MM.1S (cell line): ENCODE measurements at places on chromosomes 5 and 9.

GRCh38 chr5:58013542-58014258, 446.2 kb downstream of the PLK2 start:
- DNase-seq: no peak

- no peak for DNase-seq
Observed at GRCh38 chr9:133735931-133736330, 2.2 kb downstream of the SARDH start.

DNA sequence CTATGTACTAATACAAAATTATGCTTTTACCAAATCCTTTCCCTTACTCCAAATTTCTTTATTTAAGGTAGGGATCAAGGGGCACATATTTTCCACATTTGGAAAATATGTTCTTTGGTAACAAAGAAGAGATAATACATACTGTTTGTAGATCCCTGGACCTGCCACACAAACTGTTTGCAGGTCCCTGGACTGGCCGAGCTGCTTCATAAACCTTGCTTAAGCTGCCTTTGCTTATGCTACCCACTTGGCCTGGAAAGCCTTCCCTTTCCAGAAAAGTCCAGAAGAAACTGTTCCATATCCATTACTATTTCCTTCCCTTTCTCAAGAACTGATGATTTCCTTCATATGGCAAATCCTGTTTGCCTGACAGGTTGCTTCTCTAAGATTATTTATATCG, 22.6 kb upstream of the DMXL1 start:
- DNase-seq: no peak

GRCh38 chr5:130168211-130168610, 263.9 kb downstream of the CHSY3 start:
- no peak for DNase-seq

DNA sequence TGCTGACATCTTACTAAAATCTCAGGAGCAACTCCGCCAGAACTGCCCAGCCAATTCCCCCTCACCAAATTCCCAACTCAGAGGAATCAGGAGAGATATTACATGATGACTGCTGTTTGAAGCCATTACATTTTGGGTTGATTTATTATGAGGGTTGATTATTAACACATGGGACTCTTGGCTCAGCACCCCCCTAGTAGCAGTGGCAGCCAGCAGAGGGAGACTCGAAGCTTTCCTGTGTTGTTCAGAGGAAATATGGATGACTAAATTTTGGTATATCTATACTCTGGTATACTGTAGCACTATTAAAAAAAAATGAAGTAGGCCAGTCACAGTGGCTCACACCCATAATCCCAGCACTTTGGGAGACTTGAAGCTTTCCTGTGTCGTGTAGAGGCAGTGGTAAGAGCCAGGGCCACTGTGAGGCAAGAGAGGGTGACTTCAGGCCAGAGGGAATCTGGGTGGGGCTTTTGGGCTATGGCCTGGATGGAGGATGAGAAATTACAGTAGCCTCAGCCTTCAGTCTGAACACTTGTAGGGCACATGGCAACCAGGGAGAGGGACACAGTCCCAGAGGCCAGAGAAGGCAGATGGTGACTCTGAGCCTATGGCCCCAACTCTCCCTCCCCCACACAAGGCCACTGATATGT, 111.4 kb downstream of the LHX2 start:
- no peak for DNase-seq

- no peak for DNase-seq
Observed at GRCh38 chr9:38346811-38347210, 45.7 kb upstream of the ALDH1B1 start.

DNA sequence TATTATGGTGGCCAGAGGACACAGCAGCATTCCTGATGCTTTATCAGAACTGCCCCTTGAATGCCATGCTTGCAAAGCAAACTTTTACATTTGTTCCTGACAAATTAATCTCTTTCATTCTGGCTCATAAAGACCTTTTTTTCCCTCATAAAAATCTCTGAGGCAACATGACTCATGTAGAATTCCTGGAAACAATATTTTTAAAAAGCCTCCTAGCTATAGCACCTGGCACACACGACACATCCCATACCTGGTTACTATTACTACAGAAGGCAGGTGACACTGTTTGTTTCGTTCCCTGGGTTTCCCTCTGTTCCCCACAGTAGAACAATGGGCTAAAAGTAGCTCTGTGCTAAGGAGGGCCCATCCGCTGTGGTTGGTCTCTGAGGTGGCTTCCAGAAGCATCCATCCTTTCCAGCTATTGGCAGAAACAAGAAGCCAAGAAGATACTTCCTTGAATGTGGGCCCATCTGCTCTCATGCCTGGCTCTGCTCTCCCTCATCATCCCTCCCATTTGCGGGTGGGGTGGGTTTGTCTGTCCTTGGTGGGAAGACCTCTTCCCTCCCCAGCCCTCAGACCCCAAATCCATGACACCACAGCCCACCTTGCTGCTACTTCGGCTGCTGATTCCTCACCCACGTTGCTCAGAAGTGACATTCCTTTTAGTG, 59.1 kb downstream of the GALNT12 start:
- DNase-seq: no peak

GRCh38 chr5:92409134-92409533, 1026.0 kb upstream of the ARRDC3 start:
- DNase-seq: no peak

DNA sequence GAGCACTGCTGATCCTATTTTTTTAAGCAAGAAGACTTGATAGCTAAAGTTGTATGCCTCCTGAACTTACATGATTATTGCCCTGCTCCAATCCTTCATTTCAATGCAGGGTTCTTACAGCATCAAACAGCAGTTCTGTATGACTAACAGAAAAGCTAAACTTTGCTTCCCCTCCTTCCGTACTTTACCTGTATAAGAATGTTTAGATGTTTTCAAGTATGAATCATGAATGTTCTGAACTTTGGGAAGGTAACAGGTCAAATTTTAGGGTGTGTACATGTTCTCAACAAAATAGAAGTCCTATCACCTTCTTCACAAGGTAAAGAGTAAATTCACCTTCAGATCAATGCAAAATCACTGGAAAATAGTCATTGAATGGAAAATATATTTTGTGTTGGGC, 972.6 kb upstream of the SEMA6A start:
- DNase-seq: no peak

DNA sequence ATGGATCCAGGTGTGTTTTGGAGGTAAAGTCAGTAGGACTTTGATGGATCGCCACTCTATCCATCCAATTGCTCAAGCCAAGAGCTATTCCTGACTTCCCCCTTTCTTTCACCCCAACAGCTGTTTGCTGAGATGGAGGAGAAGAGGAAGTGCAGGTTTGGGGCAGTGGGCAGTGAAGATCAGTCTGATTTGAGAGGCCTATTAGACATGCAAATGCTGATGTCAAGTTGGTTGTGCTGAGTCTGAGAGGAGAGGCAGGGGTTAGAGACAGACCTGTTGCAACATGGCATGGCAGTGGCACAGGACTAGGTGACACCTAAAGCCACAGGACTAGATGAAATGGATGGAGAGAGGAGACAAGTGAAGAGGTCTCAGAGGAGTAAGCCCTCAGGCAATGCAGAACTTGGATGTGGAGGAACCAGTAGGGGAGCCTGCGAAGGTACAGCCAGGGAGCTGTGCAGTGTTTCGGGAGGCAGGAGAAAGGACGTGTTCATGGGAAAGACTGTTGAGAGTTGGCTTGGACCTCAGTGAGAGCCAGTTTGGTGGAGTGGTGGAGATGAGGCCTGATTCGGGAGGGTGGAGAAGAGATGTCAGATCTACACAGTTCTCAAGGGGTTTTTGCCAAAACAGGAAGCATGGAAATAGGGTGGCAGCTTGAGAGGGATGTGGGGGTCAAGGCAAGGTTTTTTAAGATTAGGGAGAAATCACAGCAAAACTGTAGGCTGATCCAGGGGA, 175.0 kb downstream of the MACROH2A1 start:
- no peak for DNase-seq

DNA sequence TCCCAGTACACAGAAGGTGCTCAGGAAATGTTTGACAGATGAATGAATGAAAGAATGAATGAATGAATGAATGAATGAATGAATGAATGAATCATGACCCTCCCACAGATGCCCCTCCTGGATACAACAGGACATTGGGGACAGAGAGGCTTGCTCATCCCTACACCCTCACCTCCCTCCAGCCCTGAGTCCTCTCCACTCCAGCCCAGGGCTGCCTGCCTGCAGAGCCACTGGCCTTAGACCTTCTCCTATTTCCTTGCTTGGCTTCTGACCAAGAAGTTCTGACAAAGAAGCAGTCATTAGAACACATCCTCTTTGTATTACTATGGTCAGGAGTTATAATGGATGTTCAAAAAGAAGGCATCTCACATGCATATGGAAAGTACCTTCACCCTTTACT, 240.7 kb upstream of the DAPK1 start:
- DNase-seq: no peak

- DNase-seq: no peak
Observed at GRCh38 chr9:88738709-88739108, 203.7 kb downstream of the NXNL2 start.

- no peak for DNase-seq
Observed at GRCh38 chr5:89276566-89277305, 393.8 kb upstream of the MEF2C start.

DNA sequence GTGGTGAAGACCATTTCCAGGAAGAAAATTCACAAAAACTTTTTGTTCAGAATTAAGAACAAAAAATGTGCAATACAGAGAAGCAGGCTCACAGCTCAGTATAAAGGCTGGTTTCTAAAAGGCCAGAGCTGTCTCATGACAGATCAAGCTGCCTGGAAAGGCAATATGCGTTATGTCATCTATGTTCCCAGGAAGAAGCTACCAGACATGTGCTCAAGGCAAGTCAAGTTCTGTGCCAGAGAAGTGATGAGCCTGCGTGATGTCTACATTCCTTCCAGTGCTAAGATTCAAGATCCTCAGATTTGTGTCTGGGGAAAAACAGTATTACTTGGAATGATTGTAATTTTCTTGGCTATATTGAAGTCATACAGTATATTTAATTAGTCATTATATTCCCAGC, 104.3 kb downstream of the PDE4D start:
- no peak for DNase-seq

DNA sequence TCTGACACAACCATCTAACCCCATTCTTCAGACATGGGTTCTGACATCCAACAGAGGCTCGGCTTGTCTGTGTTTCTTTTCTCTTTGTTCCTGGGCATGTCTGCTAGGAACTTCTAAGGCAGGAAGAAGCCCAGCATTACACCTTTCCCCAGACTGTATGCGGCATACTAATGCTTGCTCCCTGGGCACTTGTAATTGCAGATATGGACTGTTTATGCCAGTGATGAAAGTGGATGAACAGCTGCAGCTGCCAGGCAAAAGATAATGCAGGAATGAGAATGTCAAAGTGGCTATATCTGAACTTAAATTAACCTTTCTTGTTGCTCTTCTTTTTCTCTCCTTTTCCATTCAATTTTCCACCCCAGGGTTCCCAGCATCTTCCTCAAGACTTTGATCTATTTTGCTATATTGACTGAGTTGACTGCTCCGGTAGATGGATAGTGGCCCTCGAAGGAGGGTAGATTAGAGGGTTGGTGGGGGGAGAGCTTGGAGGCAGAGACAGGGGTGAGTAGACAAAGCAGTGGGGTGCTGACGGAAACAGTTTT, 344.4 kb downstream of the MAN2A1 start:
- DNase-seq: no peak

- DNase-seq: no peak
Observed at GRCh38 chr5:90484540-90484939, 9.9 kb downstream of the POLR3G start.

DNA sequence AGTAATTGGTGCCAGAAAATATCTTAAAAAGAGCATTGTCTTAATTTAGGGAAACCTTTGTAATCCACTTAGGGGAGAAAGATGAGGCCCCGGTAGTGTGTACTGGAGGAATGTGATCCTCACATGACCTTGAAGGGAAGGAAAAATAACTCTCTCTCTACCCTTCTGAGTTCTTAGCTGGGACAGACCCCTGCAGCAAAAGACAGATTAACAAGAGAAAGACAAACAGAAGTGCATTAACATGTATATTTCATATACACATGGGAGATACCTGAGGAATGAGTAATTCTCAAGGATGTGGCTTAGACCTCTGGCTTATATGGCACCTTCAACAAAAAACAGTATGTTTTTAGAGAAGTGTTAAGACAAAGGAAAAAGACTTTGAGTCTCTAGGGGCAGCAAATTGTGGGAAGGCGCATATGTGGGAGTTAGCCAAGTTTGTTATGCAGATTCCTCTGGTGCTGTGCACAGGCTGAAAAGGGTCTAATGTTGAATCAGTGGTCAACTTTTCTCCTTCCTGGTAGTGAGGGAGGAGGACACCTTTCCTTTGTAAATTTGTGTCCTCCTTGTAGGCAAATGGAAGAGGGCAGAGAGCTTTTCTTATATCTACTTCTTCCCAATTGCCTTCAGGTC, 138.8 kb downstream of the LRRC70 start:
- no peak for DNase-seq

- peak; percentile 49 for DNase-seq
Observed at GRCh38 chr5:55324815-55325418, 17.1 kb downstream of the MTREX start.

DNA sequence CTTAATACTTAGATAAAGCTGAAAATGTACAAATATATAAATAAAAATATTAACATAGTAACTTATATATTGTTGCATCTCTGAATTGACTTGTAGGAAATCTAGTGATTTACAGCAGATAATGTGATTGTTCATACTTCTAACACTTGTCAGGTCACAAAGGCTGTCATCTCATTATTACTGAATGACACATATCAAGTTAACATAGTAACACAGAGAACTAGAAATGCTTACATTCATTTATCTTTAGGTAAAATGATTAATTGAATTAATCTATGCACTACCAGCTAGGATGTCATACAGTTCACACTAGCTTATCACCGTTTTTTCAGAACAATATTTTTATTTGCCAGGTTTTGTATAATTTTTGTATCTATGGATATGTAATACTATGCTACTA, 189.8 kb upstream of the SH3GL2 start:
- DNase-seq: no peak

DNA sequence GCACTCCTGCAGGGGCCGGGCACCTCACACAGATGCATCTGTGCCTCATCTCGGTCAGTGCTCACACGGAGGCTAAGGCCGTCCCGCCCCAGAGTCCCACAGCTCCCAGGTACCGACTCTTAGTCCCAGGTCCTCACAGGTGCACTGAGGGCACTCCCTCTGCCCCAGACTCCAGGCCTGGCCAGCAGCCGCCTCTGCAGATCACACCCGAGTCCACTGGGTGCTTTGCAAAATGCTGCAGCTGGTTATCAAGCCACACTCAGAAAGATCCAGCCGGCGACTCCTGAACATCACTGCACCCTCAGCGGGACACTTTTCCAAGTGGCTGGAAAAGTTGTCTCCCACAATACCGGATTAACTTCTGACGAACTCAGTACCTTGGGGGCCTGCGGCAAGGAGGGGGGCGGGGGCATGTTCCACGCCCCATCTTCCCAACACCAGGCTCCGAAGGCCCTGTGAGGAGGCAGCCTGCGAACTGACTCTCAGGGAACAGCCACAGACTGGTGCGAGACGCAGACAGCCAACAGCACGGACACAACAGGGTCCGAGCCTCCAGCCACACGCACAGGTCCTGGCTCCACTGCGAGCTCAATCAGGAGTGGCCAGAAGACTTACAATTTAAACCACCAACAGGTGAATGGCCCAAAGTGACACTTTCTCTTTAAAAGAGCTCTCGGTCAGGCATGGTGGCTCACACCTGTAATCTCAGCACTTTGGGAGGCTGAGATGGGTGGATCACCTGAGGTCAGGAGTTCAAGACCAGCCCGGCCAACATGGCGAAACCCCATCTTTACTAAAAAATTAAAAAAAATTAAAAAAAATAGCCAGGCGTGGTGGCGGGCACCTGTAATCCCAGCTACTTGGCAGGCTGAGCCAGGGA, 4.0 kb downstream of the BRD3 start:
- DNase-seq: no peak
